ENCODE measurements at places on chromosomes 5 and 9. TPM values are rescaled to one million over a fixed set of nuclear protein-coding genes. Genes with fewer than 3 reads are reported as not detected.

GRCh38 chr5:132428484-132429462 is 59.3 kb downstream of the SLC22A5 start:
- peak overlapping the region; percentile 18 for H3K4me3 ChIP-seq
- no peak for DNase-seq
- H3K36me3 ChIP-seq, result peaks cover 5% of the 10 kb centered on the region
- H3K4me1 ChIP-seq, result peaks cover 94% of the 10 kb centered on the region

- DNase-seq, result no peak
- H3K4me3 ChIP-seq, result no peak overlapping the region
- no peaks in the 10 kb centered on the region for H3K4me1 ChIP-seq
Observed at GRCh38 chr9:122360891-122361290, 9.9 kb upstream of the PTGS1 start.

DNA sequence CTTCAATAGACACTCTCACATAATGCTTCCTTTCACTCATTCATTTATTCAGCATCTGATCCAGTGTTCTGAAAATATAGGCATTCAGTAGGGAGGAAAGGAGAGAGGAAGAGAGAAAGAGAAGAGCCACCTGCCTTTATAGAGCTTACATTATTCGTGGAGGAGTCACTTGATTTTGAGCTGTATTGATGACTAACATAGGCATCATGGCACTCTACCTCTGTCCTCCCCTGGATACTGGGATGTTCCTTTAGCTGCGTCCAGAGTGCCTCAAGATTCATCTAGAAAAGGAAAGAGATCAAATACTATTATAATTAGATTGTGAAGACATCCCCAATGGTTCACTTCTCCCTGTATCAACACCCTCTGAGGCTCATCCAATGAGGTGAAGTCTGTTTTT is 345.1 kb downstream of the SPATA31D1 start:
- no peaks in the 10 kb centered on the region for H3K36me3 ChIP-seq
- no peaks in the 10 kb centered on the region for H3K27me3 ChIP-seq
- H3K27ac ChIP-seq, result no peak overlapping the region

DNA sequence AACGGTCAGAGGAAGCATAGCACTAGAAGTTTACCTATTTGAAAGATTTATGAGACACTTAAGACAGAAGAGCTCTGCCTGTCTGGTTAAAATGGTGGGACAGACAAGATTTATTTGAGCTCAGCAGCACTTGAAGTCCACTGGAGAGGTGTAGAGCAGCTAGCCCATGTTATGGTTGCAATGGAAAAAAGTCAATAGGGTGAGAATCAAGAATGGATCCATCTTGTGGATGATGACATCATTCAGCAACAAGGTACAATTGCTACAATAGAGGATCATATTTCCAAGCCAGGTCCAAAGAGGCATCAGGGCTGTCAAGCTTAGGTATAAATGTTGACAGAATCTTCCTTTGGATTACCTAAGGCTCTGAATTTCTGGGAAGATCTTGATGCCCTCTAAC is 21.1 kb upstream of the ZNF131 start:
- H3K27ac ChIP-seq, result no peak overlapping the region
- H3K36me3 ChIP-seq, result no peaks in the 10 kb centered on the region
- no peak overlapping the region for H3K4me3 ChIP-seq
- H3K4me1 ChIP-seq, result no peaks in the 10 kb centered on the region
- no peaks in the 10 kb centered on the region for H3K27me3 ChIP-seq
- DNase-seq, result no peak

DNA sequence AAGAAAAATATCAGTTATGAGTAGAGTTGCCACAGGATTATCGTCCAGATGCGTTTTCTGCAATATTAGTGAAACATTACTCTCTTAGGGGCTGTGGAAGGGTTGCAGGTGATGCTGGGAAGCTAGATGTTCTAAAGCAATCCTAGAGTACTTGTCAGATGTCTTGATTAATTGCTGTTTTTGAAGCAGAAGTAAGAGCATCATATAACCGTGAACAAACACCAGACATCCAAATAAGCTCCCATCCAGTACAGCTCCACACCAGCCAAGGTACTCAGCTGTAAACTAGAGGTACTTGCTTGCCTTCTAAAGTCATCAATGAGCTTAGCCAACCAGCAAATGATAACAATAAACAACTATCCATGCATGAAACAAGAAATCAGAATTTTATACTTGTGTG is 131.1 kb downstream of the ST8SIA4 start:
- H3K4me3 ChIP-seq, result no peak overlapping the region
- no peaks in the 10 kb centered on the region for H3K4me1 ChIP-seq
- H3K27me3 ChIP-seq, result no peaks in the 10 kb centered on the region
- no peaks in the 10 kb centered on the region for H3K36me3 ChIP-seq

- no peak overlapping the region for H3K27ac ChIP-seq
- no peak for DNase-seq
- no peaks in the 10 kb centered on the region for H3K27me3 ChIP-seq
- no peaks in the 10 kb centered on the region for H3K4me1 ChIP-seq
Observed at GRCh38 chr5:147791181-147791580, 8.7 kb upstream of the JAKMIP2 start.

- H3K27me3 ChIP-seq, result no peaks in the 10 kb centered on the region
- no peak overlapping the region for H3K27ac ChIP-seq
- H3K36me3 ChIP-seq, result peaks cover 82% of the 10 kb centered on the region
- H3K4me3 ChIP-seq, result peak overlapping the region; percentile 42
- DNase-seq, result peak; percentile 84
Observed at GRCh38 chr5:16456103-16456832, 9.3 kb downstream of the ZNF622 start.

DNA sequence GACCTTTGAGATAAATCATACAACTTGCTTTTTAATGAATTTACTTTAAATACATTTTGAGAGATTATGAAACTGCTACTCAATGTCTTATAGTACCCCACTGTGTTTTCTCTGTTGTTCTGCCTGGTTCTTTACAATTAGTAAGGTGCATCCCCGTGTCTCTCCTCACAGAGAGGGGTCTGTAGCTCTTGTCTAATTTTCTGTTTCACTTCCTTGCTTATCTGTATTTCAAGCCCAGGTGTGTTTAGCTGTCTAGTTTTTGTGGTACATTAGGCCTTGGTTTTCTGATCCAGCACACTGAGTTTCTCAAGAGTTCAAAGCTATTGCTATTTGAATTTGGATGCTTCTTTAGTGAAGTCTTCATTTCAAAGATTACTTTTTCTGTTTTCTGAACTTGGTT is 105.1 kb downstream of the MAST4 start:
- DNase-seq, result no peak
- H3K4me3 ChIP-seq, result no peak overlapping the region
- no peaks in the 10 kb centered on the region for H3K36me3 ChIP-seq
- H3K27me3 ChIP-seq, result no peaks in the 10 kb centered on the region

- no peaks in the 10 kb centered on the region for H3K27me3 ChIP-seq
- no peak for DNase-seq
- H3K27ac ChIP-seq, result peak overlapping the region; percentile 37
Observed at GRCh38 chr9:2159521-2160454, 144.6 kb downstream of the SMARCA2 start.

GRCh38 chr5:153964191-153964879 is 74.4 kb downstream of the FAM114A2 start:
- H3K27ac ChIP-seq, result no peak overlapping the region
- H3K27me3 ChIP-seq, result no peaks in the 10 kb centered on the region
- H3K36me3 ChIP-seq, result no peaks in the 10 kb centered on the region
- no peak overlapping the region for H3K4me3 ChIP-seq
- H3K4me1 ChIP-seq, result no peaks in the 10 kb centered on the region
- DNase-seq, result no peak

DNA sequence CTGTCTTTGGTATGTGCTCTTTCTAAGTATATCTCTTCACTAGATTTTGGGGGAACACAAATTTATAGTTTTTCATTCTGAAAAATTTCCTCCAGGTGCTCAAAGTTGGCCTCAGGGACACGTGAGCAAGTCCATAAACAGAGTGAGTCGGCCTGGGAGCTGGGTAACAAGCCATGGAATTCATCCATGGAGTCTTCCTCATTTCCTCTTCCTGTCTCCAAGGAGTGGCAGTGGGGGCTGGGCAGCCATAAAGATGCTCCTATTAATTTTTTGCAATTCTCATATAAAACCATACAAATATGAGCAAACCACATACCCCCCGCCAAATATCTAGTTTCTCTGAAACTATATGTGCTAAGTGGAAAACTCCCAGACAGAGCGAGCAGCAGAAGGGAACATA is 136.6 kb upstream of the OTULINL start:
- H3K4me3 ChIP-seq, result no peak overlapping the region
- no peak for DNase-seq
- H3K27ac ChIP-seq, result no peak overlapping the region
- H3K36me3 ChIP-seq, result no peaks in the 10 kb centered on the region
- no peaks in the 10 kb centered on the region for H3K4me1 ChIP-seq
- no peaks in the 10 kb centered on the region for H3K27me3 ChIP-seq

DNA sequence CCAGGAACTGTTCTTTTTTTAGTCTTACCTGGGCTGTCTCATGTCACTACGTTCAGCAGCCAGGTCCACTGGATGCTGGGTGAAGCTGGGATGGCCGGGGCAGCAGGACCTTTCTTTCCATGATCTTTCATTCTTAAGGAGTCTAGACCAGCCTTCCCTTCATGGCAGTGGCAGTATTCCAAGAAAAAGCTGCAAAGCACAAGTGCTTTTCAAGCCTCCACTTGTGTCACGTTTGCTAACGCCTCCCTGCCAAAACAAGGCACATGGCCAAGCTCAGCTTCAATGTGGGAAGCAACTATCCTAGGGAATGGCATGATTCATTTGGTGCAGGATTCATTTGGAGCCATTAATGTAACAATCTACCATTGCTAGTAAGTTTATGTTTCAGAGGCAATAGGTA is 94.8 kb downstream of the RCL1 start:
- no peak for DNase-seq
- H3K27me3 ChIP-seq, result no peaks in the 10 kb centered on the region
- no peaks in the 10 kb centered on the region for H3K36me3 ChIP-seq
- H3K4me1 ChIP-seq, result no peaks in the 10 kb centered on the region
- H3K27ac ChIP-seq, result no peak overlapping the region
- H3K4me3 ChIP-seq, result no peak overlapping the region

DNA sequence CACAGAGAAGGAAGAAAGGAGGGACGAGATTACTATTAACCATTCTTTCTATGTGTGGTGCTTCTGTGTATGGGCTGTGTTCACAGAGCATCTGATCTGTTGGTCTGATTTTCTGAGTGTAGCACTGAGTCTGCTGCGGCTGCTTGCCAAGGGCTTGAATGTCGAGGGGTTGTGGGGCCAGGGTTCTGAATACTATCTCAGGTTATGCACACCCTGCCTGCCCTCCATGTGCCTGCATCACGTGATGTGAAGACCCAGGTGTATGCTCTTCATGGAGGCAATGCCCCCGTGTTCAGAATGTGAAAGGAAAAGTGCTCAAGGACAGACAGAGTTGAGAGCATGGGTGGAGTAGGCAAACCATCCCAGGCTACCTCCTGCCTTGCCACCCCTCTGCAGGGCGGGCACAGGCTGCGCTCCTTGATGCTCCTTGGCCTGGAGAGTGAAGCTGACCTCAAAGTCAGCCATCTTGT is 254.9 kb downstream of the FANCC start:
- no peak for DNase-seq
- no peak overlapping the region for H3K4me3 ChIP-seq
- no peaks in the 10 kb centered on the region for H3K36me3 ChIP-seq
- no peak overlapping the region for H3K27ac ChIP-seq
- H3K4me1 ChIP-seq, result no peaks in the 10 kb centered on the region

Gene SLC36A3
- not detected for polyA plus RNA-seq

GRCh38 chr5:36535378-36535777 is 71.0 kb upstream of the SLC1A3 start:
- H3K36me3 ChIP-seq, result no peaks in the 10 kb centered on the region
- no peaks in the 10 kb centered on the region for H3K4me1 ChIP-seq
- H3K4me3 ChIP-seq, result no peak overlapping the region
- no peak overlapping the region for H3K27ac ChIP-seq
- H3K27me3 ChIP-seq, result no peaks in the 10 kb centered on the region
- no peak for DNase-seq

DNA sequence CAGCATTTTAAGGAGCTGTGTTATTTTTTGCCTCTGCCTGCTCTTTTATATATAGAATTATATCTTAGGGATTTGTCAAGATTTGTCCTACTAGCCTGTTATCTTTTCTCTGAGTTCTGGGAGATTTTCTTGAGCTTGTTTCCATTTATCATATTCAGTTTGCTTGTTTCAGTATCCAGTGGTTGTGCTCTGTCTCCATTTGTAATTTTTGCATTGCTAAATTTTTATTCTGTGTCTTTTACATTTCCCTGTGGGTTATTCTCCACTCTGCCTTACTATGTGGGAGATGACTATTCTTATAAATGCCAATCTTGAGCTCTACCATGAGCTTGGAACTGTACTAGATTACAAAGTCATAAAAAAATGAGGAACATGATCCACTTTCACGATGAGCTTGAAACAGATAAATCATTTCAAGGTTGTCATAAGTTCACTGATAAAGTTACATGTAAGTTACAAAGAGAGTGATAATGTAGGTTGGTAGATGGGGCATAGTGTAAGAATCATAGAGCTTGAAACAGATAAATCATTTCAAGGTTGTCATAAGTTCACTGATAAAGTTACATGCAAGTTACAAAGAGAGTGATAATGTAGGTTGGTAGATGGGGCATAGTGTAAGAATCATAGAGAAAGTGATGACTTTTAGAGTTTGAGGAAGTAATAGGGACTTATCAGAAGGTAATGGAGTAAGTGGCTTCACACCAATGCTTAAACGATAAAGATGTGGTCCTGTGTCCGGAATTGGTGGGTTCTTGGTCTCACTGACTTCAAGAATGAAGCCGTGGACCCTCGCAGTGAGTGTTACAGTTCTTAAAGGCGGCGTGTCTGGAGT is 287.3 kb downstream of the ADGRV1 start:
- no peaks in the 10 kb centered on the region for H3K36me3 ChIP-seq
- H3K4me1 ChIP-seq, result no peaks in the 10 kb centered on the region
- no peaks in the 10 kb centered on the region for H3K27me3 ChIP-seq
- no peak overlapping the region for H3K27ac ChIP-seq
- no peak for DNase-seq

DNA sequence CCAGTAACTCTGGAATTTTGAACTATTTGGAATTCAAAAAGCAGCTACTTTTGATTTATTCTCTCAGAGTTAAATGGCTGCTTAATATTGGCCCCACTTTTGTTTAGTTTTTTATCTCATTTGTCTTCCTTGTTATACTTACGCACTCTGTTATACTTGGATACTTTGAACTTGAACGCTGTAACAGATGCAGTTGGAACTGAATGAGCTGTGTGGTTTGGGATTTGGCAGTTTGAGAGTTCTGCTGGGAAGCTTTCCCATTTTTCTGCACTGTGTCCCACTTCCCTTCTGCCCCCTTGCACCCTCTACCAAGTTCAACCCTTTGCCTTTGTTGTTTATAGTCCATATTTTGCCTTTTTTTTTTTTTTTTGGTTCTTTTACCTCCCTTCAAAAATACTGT is 3.8 kb downstream of the RHOBTB3 start:
- no peaks in the 10 kb centered on the region for H3K36me3 ChIP-seq
- no peak overlapping the region for H3K27ac ChIP-seq
- H3K27me3 ChIP-seq, result peaks cover 55% of the 10 kb centered on the region

Gene ZNF169
- 5.4 TPM for polyA plus RNA-seq

DNA sequence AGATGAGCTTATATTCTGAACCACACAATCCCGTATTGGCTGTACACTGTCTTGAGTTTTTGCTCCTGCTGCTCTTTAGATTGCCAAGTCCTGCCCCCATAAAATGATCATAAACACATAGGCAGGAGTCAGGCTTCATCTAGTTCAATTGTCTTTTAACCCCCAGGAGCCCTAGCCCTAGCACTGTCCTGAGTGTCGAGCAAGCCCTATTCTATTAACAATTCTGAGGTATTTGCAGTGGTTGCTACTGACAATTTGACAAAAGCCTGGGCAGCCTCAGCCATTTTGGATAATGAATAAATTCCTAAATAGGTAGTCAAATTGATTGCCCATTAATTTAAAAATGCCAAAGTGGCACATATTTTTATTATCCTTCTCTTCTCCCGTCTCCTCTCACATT is 257.2 kb downstream of the YTHDC2 start:
- no peaks in the 10 kb centered on the region for H3K36me3 ChIP-seq
- H3K27ac ChIP-seq, result no peak overlapping the region
- no peaks in the 10 kb centered on the region for H3K4me1 ChIP-seq
- no peak overlapping the region for H3K4me3 ChIP-seq
- H3K27me3 ChIP-seq, result no peaks in the 10 kb centered on the region
- no peak for DNase-seq
